ENCODE measurements at places on chromosomes 4 and X. TPM values are rescaled to one million over a fixed set of nuclear protein-coding genes. Genes with fewer than 3 reads are reported as not detected.

Gene CXCL1
- 36.2 TPM for total RNA-seq

Gene MAGEA3
- total RNA-seq, result not detected

Gene SASH3
- not detected for total RNA-seq

Gene HMX1
- total RNA-seq, result not detected

Gene DCUN1D4
- total RNA-seq, result 45.0 TPM

Gene FRMD7
- total RNA-seq, result not detected

Gene TCEAL7
- 18.4 TPM for total RNA-seq

Gene ASIC5
- not detected for total RNA-seq

Gene DIPK2B
- total RNA-seq, result 42.9 TPM

Gene IL3RA
- total RNA-seq, result 10.4 TPM

Gene NDP
- 1.3 TPM for total RNA-seq

Gene ANXA10
- total RNA-seq, result 0.30 TPM

Gene KIAA1210
- total RNA-seq, result not detected

Gene SH3D19
- 26.4 TPM for total RNA-seq

Gene UGT2A1
- 0.65 TPM for total RNA-seq

Gene LGI2
- not detected for total RNA-seq

Gene TRIM75
- not detected for total RNA-seq

Gene USP53
- total RNA-seq, result 89.7 TPM

Gene PTPN13
- 12.5 TPM for total RNA-seq

Gene MAGEA8
- total RNA-seq, result not detected

Gene FGD1
- total RNA-seq, result 2.3 TPM

Gene TCP11X2
- total RNA-seq, result not detected

Gene PRRG3
- not detected for total RNA-seq

Gene SORCS2
- not detected for total RNA-seq

Gene ASB12
- total RNA-seq, result not detected

Gene SLC6A8
- 6.2 TPM for total RNA-seq

Gene DCAF12L2
- total RNA-seq, result 0.30 TPM

Gene MSANTD1
- total RNA-seq, result 0.46 TPM

Gene CWH43
- not detected for total RNA-seq

Gene ADGRG2
- not detected for total RNA-seq

Gene SLC34A2
- total RNA-seq, result not detected

Gene NDNF
- total RNA-seq, result not detected

Gene ZCCHC12
- total RNA-seq, result not detected

Gene SHOX
- total RNA-seq, result not detected

Gene PROM1
- 0.30 TPM for total RNA-seq

Gene PCDH7
- 9.7 TPM for total RNA-seq

Gene CRMP1
- total RNA-seq, result not detected

Gene DCLK2
- total RNA-seq, result 3.2 TPM

Gene HPSE
- total RNA-seq, result 7.6 TPM

Gene CDX4
- total RNA-seq, result not detected

Gene PPEF1
- total RNA-seq, result not detected

Gene AFF2
- total RNA-seq, result not detected

Gene ADH6
- not detected for total RNA-seq

Gene TNIP3
- total RNA-seq, result 0.91 TPM

Gene PCDH10
- total RNA-seq, result 31.3 TPM

Gene ACE2
- total RNA-seq, result not detected

All from epithelial cell of umbilical artery (primary cell).